ENCODE measurements at places on chromosomes 4 and X. TPM values are rescaled to one million over a fixed set of nuclear protein-coding genes. Genes with fewer than 3 reads are reported as not detected.

The IQCM gene
- total RNA-seq: not detected

The NAA10 gene
- total RNA-seq: 113 TPM

The FGFBP2 gene
- total RNA-seq: not detected

The GPR101 gene
- not detected for total RNA-seq
